Suppressor macrophage (primary cell): ENCODE measurements at places on chromosomes 1 and 21.

- DNase-seq = no peak
These were observed 329.8 kb upstream of the BEND5 start for GRCh38 chr1:49106445-49106844.

DNA sequence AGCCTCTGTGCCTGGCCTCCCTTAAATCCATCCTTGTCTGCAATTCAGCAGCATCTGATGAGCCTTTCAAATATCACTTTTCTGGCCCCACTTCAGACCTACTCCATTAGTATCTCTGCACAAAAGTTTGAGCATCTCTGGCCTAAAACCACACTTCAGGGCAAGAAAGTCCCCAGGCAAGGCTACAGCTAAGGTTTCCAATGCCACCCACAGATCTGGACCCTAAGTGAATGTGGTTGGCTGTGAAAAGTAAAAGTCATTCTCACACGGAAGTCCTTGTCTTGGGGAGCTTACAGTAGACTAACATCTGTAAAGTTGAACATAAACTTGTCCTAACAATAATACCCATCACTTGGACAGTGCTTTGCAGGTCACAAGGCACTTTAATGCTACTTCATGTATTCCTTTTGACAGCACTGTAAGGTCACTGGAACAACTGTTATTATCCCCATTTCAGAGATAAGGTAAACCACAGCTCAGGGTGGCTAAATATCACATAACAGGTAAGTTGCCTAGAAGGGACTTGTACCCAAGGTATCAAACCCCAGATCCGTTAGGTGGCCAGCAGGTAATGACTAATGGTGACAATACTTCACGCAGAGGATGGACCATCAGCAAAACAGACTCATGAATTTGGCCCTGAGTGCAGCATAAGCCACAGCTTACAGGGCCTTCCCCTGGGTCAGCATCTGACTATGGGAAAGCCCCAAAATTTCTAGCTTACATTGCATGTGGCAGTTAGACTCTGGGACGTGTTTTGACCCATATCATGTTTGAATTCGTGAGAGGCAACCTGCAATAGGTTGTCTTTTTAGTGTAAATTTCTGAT lies 356.0 kb downstream of the HHAT start:
- DNase-seq = no peak

DNA sequence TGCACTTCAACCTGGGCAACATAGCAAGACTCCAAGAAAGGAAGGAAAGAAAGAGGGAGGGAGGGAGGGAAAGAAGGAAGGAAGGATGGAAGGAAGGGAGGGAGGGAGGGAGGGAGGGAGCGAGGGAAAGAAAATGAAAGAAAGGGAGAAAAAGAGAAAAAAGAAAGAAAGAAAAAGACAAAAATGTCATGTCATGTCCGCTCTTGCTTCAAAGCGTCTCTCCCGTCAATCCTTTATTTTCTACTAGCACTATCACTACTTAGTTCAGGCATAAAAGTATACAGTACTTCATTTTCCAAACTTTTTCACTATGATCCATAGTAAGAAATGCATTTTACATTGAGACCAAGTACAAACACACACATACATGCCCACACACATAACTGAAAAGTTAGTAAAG lies 64.7 kb downstream of the SH3GLB1 start:
- no peak for DNase-seq

DNA sequence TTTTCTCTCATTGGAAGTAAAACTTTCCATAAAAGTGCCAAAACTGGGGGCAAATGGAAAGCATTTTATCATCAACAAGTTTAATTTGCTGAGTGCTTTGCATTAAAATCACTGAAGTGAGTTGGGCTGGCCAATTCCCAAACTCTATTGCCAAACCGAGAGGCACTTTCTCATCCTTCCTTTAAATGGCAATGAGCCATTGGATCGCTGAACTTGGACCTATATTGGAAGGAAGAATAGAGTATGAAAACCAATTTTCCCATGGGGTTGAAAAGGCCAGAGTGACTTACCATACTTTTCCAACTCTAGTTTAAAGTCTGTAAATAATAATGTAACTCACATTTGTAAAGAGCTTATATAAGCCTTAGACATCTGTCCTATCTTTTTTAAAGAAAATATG lies 189.1 kb upstream of the C1orf87 start:
- DNase-seq = no peak

DNA sequence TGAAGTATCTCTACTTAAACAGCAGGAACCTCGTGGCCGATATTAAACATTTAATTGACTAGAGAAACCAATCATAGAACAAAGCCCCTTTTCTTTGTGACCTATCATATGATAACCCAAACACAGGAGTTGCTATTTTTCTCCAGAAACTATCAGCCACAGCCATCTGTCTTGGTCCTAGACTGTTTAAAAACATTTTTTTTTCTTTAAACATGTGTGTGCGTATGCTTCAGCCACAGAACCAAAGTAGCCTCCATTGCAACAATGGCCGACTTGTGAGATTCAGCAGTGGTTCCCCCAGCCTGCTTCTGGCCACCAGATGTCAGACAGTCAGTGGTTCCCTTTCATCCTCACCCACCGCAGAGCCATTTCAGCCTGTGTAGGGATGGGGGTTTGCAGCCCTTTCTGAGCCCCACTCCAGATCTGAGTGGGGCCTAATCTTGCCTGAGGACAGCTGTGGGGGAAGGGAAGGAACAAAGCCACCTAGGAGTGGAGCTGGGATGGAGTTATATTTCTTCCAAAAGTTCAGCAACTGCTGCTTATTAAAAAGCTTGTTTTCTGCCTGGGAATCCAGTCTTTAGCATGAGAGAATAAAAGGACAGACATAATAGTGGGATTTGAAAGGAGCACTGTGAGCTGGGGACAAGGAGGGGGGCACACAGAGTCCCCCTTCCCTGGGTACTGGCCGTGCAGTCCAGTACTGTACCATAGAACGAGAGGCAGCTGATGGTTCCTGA lies 11.7 kb upstream of the IGSF3 start:
- DNase-seq = no peak

DNA sequence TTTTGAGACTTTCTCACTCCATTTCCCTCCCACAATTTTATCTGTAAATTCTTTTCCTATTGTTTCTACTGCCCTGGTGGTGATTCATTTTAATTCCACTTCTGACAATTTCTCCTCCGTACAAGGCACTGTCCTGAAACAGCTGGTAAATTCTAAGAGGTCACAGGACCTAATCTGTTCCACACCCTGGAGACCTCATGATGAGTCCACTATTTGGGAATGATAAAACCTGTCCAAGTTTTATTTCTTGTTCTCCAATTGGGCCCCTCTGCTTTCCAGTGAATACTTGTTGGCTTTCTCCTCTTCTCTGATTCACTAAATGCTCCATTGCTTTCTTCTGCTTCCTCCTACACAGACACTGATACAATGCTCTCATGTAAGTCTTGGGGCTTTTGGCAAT lies 343.1 kb upstream of the DUSP10 start:
- no peak for DNase-seq

GRCh38 chr1:31943546-31944184 lies 5.5 kb upstream of the PTP4A2 start:
- DNase-seq = no peak

- DNase-seq = no peak
These were observed 4.4 kb downstream of the TMEM200B start for GRCh38 chr1:29119121-29119929.

DNA sequence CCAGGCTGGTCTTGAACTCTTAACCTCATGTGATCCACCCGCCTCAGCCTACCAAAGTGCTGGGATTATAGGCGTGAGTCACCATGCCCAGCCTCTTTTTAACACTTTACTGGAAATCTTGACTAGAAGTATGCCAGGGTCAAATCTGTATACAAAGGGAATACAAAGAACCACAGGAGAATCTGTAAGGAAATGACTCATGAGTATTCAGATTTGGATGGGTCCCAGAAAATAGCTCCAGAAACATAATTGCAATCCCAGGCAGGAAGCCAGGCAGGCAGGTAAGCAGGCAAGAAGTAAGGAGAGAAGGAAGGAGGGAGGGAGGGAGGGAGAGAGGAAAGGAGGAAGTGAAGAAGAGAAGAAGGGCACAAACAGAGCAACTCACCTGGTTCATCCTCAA lies 22.8 kb upstream of the TIAM1 start:
- DNase-seq = no peak

DNA sequence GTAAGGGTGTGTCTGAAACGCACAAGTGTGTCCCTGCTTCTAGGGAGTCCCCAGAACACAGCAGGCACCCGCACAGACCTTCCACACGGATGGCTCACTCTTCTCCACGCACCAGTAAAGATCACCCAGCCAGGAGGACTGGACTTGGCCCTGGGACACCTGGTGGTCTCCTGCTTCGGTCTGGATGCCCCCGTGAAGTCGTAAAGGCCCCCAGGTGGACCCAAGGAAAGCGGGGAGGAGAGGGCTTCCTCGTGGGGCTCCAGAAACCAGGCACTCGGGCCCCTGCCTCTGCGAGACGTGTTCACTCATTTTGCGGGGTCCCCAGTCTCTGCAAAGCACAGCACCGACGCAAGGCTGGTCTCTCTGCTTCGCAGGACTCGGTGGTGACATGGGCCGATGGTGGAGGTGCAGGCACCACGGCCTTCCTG lies 20.2 kb upstream of the COL6A2 start:
- no peak for DNase-seq

GRCh38 chr1:94668528-94668927 lies 127.0 kb upstream of the F3 start:
- no peak for DNase-seq

DNA sequence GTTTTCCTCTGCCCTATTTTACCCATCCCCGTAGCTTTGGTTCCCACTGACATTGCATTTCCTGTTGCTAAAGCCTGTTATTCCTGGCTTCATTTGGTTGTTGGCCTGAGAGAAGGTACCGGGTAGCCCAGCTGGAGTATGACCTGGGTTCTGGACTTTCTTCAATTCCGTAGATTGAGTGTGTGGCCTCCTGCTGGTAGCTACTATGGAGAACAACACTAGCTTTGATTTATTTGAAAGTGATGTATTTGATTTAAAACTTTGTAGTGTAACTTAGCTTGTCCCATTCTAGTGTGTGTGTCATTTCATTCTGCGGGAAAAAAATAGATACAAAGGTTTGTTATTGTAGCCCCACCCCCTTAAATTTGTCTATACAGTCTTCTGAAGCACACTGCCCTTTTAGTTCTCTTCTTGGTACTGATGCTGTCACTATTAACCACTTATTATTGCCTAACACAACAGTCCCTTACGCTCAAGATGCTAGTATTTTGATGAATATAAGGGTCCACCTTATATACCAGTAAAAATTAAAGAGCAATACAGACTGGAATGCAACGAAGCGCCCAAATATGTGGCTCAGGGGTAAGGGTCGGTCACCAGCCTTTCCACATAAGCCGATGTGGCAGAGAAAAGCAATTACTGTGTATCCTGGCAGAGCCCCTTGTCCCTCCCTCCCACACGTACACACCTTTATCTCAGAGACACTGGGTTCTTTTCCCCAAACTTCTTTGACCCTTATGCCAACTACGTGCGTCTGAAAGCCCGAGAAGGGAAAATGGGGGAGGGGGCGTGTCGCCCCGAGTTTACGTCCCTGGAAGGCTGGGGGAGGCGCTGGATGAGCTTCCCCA lies 643 bp upstream of the MOV10 start:
- DNase-seq = peak; percentile 22

GRCh38 chr1:84122780-84123382 lies 21.2 kb upstream of the PRKACB start:
- DNase-seq = peak; percentile 74

- no peak for DNase-seq
These were observed 642.3 kb upstream of the TMPRSS15 start for GRCh38 chr21:19045876-19046275.

DNA sequence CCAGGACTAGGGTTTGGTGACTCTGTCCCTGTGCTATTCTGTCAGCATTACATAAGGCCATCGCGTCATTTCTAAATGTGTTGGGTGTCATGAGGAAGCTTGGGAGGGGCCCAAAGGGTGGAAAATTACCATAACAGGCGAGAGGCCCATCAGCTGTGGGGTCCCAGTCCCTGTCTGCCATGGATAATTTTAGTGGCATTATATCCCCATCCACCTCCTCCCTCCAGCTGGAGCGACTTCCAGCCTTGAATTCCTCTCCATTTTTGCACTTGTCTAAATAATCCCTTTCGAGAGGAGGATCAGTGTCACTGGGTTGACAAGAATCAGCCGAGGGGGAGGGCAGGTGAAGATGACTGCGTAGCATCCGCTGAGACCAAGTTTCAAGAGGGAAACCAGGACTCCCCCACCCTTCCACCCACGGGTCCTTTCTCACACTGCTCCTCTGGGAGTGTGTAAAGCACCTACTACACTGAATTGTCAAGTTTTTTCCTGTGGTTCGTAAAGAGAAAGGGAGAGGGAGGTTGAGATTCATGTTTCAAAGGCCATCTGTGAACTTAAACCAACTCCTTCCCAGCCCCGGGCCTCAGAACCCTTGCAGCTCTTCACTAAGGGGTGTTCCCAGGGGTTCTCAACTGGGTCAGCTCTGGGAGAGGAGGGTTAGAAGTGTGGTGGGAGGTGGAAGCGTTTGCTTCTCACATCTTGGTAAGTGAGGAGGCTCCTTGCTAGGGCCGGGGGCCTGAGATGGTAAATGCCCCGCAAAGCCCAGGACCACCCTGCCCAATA lies 29.2 kb downstream of the VASH2 start:
- DNase-seq = no peak

GRCh38 chr1:19054216-19054615 lies 97.7 kb upstream of the IFFO2 start:
- no peak for DNase-seq

- peak; percentile 70 for DNase-seq
These were observed 33.7 kb downstream of the XCL2 start for GRCh38 chr1:168509875-168510791.

DNA sequence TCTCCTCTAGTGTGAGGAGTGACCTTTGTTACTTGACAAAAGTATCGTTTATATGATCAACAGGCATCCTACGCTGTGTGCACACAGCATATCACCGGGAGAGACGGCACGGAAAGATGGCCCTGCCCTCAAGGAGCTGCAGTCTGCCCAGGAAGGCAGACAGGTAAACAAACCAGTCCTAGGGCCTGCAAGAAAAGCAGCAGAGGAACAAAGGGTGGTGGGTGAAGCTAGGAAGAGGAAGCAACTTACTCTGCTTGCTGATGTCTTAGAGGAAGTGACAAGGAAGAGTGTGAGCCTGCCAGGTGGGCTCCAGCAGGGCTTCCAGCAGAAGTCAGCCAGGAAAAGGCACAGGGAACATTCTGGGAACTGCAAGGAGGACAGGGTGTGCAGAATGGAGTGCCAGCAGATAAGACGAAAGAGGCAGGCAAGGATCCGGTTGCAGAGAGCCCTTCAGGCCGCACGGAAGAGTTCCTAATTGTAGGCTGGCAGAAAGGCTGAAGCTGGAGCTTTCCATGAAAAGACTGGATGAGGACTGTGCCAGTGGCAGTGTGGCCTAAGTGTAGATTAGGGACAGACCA lies 106.7 kb downstream of the SLC45A1 start:
- DNase-seq = peak; percentile 69

DNA sequence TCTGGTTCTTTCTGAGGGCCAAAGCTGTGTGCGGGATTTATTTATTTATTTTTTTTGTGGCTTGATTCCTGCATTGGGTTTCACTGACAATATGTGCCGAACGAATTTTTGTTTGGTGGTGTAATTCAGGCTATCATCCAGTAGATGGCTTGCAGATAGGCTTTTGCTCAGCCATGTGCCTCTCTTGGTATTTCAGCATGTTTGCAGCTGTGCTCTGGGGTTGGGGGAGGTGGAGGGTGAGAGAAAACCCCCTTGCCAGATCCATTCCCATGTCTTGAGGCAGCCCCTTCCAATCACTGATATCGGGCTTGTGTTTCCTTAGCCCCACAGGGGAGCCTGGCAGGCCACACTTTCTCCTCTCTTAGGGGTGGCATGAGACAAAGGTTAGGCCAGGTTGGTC lies 302.4 kb downstream of the PTGER3 start:
- peak; percentile 9 for DNase-seq

- DNase-seq = no peak
These were observed 54.0 kb downstream of the LACTBL1 start for GRCh38 chr1:22918644-22919043.
